ENCODE measurements at places on chromosomes 16 and 17.

- DNase-seq, result no peak
These were observed 276.6 kb upstream of the TNRC6C start for GRCh38 chr17:77681861-77682260.

- DNase-seq, result no peak
These were observed 36.7 kb downstream of the TK2 start for GRCh38 chr16:66513111-66513723.

DNA sequence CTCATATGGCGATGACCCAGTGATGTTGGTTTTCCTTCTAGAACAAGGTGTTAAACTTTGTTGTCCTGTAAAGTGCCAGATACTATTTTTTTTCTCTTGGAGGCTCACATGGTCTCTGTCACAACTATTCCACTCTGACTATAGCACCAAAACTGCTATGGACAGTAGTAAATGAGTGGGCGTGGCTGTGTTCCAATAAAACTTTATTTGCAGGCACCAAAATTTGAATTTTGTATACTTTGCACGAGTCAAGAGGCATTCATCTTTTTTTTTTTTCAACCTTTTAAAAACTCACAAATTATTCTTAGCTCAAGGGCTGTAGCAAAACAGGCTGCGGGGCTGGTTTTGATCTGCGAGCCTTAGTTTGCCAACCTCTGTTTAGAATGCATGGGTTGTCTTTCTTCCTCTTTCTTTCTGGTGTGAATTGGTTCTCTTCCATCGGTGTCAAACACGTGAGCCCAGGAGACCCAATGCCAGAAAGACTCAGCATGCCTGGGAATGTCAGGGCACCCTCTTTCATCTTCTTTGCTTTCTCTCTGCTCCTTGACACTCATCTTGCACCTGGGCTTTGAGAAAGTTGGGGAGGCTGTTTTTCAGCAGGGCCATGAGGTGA is 2.1 kb downstream of the SYT17 start:
- no peak for DNase-seq

DNA sequence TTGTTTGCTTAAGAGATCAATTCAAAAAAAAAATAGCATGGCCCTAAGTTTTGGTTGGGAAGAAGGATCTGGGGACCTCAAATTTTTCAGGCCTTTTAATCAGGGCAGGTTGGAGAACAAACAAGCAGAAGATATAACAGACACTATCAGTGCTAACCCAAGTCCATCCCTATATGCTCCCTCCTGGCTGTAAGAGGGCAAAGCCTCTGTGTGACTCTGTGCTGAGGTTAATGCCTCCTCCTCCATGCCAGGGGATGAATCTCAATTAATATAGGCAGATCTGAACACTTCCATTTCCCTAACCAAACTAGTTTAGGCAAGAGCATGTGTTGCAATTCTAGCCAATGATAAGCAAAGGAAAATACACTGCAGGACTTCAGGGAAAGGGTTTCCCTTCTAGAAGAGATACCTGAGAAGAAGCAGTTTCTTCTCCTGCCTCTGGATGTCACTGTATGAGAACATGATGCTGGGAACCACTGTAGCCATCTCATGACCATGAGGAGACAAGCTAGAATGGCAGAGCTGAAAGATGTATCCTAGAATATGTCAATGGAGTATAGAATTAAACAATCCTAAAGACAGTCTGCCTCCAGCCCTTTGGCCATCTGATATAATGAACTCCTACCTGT is 76.0 kb downstream of the CHD9NB start:
- no peak for DNase-seq

GRCh38 chr17:27473748-27474609 is 17.7 kb downstream of the KSR1 start:
- DNase-seq, result peak; percentile 85

DNA sequence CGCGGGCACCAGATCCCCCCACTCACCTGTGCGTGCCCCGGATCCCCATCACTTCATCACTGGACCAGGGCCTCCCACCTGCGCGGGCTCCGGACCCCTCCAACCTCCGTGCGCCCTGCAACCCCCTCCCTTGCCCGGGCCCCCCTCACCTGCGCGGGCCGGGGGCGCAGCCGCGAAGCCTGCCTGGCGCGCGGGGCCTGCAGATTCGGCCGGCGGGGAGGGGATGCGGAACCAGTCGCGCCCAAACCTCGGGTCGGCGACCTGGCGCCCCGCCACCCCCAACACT is 202 bp downstream of the CEP131 start:
- no peak for DNase-seq

GRCh38 chr16:63497408-63497807 is 1461.2 kb upstream of the CDH8 start:
- no peak for DNase-seq

All from activated CD8-positive, alpha-beta T cell treated with anti-CD3 and anti-CD28 coated beads, Interleukin-2, amount 10 ng/mL, durations not matched to agents 7 days and 5 days (primary cell).